A172 (cell line): ENCODE measurements at places on chromosomes 5 and 9. TPM values are rescaled to one million over a fixed set of nuclear protein-coding genes. Genes with fewer than 3 reads are reported as not detected.

DNA sequence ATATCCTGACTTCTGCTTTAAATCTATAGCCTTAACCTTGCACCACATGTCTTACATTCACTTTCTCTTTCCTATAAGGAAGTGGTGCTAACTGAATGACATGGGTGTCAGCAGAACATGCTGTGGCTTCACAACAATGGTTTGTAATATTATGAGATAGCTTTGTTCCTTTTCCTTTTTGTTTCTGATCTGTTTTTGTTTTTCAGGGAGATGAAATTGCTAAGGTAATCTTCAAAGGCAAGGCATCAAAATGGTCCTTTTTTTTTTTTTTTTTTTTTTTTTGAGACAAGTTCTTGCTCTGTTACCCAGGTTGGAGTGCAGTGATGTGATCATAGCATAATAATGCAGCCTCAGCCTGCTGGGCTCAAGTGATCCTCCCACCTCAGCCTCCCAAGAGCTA lies 53.6 kb upstream of the RANBP6 start:
- DNase-seq: no peak

GRCh38 chr9:114143234-114143633 lies 12.1 kb upstream of the COL27A1 start:
- DNase-seq: no peak

Gene FABP6
- 0.17 and 1.5 TPM in 2 replicates for total RNA-seq

- no peak for DNase-seq
Observed at GRCh38 chr9:18229992-18230676, 243.8 kb upstream of the ADAMTSL1 start.

Gene CDH10
- total RNA-seq: 0.53 and 1.2 TPM in 2 replicates

- no peak for DNase-seq
Observed at GRCh38 chr9:113380869-113381378, 4.1 kb upstream of the HDHD3 start.

Gene FREM1
- total RNA-seq: 0.14 TPM in 1 of 2 replicates, not detected in the other

GRCh38 chr5:175862131-175863012 lies 9.0 kb upstream of the CPLX2 start:
- no peak for DNase-seq

Gene ADAMTS16
- 3.4 and 3.5 TPM in 2 replicates for total RNA-seq

DNA sequence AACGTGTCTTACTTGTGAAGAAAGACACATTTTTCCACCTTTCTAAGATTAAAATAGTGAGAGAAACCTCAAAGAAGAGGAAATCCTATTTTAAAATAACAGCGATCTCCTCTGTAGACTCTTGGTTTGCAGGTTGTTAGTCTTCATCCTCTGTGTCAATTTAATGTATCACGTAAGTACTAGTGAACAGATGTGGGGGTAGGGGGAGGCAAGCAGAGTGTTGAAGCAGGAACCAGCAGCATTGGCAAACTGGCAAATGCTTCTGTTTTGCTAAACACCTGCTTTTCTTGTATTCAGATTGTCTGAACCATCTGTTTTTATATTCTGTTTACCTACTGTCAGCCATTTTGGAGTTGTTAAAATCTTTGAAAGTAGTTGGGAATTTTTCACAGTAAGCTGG lies 159.3 kb upstream of the TLX3 start:
- DNase-seq: no peak

DNA sequence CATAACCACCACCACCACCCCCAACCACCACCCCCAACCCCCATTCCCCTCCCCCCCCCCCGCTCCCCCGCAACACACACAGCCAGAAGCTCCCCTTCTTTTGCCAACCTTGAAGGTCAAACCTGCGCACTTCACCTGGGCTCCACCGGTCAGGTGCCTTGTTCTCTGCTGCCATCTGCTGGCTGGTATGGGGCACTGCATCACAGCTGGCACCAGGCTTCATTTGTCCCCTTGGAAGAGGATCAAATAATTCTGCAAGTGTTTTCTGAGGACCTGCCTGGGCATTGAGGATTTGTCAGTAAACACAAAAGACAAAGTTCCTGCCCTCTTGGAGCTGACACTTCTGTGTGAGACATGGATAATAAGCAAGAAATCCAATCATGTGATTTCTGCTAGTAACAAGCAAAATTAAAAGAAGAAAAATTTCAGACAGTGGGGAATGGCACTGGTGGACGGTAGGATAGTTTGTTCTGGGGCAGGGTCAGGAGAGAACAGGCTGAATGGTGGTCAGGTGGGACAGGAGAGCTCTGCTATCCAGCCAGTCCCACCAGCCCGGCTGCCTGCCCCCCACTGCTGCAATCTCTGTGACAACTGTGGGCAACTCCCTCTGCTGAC lies 55.6 kb upstream of the LMX1B start:
- DNase-seq: peak; percentile 68

DNA sequence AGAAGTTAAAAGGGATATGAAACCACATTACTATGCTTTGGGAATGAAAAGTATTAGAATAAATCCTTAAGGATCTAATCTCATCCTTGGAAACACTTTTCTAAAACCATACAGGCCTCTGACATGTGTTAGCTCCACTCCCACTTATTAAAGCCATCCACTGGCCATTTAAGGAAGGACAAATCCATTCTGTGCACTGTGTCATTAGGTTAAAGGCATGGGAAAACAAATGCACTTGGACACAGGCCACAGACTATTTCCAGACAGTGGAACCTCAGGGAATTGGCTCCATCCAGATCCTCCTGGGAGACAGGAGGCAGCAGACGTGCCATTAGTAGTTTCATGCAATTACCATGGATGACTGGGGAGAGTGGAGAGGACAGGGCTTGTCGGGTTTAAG lies 454.9 kb downstream of the ENC1 start:
- DNase-seq: no peak

Gene ALDOB
- total RNA-seq: not detected in 2 replicates

GRCh38 chr9:94157050-94157801 lies 73.0 kb downstream of the PTPDC1 start:
- peak; percentile 78 for DNase-seq

GRCh38 chr9:87178302-87178701 lies 231.0 kb upstream of the GAS1 start:
- DNase-seq: no peak

- DNase-seq: no peak
Observed at GRCh38 chr9:127081250-127082185, 40.9 kb downstream of the ANGPTL2 start.

Gene MYO10
- total RNA-seq: 5.2 and 9.4 TPM in 2 replicates

- DNase-seq: no peak
Observed at GRCh38 chr5:87156631-87157030, 111.1 kb upstream of the RASA1 start.

DNA sequence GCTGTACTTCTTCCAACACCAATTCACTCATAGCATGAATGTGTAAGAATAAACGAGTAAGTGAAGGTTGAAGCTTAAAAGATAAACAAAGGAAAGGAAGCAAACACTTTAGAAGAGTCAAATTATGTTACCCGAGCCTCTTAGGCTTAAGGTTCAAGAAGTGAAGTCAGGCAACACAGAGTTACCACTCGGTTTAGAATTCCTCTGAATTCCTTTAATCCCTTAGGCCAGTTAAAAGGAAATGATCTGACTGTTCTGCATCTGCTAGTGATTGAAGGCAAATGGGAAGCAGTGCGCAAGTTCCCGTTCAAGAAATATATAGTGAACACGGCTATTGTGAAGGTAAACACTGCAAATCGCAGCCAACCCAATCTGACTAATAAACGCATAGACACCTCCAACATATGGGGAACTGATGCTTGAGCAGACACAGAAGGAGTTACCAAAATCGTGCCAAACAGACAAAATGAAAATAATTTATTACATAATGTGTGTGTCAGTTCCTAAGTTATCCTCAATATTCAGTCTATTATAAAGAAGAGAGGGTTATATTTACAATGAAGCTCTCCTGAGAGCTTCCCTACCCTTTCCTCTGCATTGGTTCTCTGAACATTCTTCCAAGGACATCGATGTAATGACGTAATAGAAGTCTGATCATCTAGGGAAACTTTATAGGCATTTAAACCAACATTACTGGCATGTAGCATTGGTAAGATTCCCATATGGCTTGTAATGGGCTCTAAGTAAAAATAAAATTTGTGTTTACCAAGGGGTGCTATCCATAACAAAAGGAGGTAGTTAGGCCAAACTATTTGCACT lies 837.1 kb upstream of the ZNF608 start:
- DNase-seq: no peak

DNA sequence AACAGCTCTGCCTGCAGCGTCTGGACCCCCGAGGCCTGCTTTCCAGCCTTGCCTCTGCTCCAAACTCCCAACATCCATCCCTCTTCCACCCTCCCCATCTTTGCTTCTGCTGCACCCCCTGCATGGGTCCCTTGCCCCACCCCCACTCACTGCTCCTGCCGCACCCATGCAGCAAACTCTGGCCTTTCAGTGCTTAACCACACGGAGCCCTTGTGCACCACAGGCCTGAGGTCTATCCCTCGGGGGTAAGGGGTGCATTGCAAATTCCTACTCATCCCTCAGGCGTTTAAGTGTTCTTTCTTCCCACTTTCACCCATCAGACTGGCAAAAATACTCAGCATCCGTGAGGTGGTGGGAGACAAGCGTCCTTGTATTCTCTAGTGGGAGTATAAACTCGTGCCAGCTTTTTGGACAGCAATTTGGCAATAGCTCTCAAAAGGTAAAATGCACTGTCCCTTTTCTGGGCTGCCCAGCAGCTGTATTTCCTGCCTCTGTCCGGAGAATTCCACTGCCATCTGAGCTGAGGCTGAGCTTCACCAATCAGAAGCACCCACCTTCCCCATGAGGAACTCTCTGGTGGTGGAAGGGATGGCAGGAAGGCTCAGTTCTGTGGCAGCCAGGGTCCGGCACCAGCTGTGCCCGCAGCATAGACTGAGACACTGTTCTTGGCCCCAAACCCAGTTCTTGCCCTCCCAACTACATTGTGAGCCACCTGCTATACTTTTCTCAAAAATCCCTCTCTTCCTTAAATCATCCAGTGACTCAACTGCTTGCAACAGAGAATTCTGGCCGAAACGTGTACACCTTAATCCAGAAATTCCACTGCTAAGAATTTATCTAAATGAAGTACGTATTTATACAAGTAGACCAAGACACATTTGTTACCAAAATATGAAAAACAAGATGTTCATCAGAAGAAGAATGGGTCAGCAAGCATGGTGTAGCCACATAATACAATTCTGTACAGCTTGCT lies 15.0 kb downstream of the PSMB7 start:
- no peak for DNase-seq

DNA sequence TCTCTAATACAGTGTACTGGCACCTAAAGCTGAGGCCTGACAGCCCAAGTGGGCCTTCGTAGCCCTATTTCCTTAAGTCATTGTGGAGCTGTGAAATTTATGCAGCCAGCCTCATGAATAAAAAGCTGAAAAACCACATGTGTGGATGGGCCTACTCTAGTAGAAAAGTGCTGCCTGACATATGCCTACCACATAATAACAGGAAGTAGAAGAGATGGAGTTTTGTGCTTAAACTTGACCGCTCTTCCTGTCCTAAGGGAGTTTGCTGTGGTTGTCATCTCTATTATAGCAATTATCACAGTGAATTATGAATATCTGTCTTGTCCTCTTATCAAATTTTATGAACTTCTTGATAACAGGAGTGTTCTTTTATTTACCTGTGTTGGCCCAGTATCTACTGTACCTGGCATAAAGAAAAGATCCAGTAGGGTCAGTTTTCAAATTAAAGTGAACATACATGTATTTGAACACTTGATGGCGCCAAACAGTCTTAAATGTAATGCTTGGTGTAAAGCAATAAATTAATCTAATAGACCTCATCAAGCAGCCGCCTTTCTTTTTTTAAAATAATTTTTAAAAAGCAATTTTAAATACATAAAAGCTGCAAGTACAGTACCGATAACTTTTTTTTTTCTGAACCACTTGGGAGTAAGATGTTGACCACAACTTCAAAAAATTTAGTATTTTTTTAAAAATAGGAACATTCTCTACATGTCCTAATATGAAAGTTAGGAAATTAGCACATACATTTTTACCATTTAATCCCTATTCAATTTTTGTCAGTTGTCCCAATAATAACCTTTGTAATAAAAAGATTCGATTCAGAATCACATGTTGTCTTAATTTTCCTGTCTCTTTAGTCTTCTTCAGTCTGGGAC lies 51.0 kb downstream of the FKTN start:
- peak; percentile 74 for DNase-seq

DNA sequence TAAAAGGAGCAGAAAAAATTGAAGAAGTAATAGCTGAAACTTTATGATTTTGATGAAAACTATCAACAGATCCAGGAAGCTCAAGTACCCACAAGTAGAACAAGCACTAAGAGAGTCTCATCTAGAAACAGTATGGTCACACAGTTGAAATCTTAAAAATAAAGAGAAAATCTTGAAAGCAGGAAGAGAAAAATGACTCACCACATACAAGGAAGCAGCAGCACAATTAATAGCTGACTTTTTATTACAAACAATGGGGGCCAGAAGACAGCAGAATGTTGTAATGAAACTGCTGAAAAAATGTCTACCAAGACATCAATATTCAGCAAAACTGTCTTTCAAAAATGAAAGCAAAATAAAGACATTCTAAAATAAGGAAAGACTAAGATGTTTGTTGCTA lies 1108.3 kb upstream of the DMAC1 start:
- DNase-seq: no peak

GRCh38 chr9:27619743-27620142 lies 46.5 kb upstream of the C9orf72 start:
- DNase-seq: no peak

DNA sequence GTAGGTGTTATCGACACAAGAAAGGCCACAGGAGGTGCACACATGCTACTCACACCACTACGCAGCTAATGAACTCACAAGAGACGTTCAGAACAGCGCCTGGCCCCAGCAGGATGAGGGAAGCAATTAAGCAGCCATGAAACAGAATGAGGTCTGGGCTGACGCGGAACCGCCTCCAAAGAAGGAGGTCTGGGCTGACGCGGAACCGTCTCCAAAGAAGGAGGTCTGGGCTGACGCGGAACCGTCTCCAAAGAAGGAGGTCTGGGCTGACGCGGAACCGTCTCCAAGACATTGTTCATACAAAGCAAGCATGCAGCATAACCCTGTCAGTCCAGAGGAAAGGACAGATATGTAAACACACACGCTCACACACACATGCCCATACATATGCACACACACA lies 63.2 kb upstream of the ZNF354A start:
- no peak for DNase-seq

Gene IFNK
- total RNA-seq: not detected in 2 replicates

- peak; percentile 90 for DNase-seq
Observed at GRCh38 chr5:56543441-56544388, 271.6 kb upstream of the MAP3K1 start.

DNA sequence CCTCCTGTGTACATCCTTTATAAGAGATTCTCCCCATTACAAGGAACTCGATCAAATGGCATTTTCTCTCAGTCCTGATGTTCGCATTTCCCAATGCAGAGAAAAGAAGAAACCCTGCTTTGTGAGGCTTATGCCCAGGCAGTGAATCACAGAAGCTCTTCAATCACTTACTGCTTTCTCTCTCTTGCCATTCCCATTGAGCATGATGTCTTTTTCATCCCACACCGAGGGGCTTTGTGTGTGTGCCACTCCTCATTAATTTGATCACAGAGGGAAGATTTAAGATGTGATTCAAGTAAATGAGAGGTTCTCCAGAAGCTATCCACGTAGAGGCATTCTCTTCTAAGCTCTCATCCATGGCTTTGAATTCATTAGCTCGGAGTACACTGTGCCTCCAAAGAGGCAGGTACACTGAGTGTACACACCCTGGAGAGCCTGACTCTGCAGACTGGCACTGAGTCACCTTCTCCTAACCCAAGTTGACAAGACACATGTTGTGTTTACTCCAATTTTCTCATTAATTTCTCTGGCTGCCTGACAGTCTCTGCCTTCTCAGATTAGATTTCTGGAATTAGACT lies 45.4 kb downstream of the MFAP3 start:
- DNase-seq: no peak

- no peak for DNase-seq
Observed at GRCh38 chr5:106909716-106910115, 761.0 kb downstream of the EFNA5 start.
